ENCODE measurements at places on chromosomes 5 and 9.

DNA sequence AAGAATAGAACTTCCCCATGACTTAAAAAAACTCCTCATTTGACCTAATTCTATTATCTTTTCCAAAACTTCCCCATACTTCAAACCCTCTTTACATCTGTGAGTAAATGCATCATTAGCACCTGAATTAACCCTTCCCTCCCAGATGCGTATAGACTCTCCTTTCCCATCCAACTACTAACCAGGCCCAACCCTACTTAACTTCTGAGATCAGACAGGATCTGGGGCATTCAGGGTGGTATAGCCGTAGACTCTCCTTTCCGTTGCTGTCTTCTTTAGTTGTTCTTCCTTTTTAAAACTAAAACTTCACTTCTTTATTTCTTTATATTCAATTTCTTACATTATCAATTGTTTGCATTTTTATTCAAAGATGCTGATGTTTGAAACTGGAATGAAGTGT lies 165.2 kb downstream of the SLCO4C1 start:
- no peak for DNase-seq

DNA sequence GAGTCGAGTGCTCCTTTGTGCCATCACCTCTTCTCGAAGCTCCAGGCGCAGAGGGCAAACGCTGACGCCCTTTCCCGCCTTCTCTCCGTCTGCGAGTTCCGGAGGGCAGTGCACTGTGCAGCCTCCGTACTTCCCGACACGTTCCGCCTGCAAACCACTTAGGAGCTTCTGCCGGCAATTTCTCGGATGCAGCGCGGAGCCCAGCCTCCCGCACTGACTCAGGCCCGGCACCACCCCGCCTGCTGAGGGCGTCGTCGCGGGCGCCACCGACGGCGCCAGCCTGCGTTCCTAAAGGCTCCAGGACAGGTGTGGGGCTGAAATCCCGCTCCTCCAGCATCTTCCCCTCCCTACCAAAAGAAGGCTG lies 9.3 kb upstream of the TRIM36 start:
- DNase-seq: no peak

GRCh38 chr5:170751631-170752030 lies 31.9 kb upstream of the GABRP start:
- no peak for DNase-seq

- no peak for DNase-seq
Measured at GRCh38 chr9:31412081-31412480, 972.4 kb upstream of the ACO1 start.

- no peak for DNase-seq
Measured at GRCh38 chr9:121852651-121853616, 201.5 kb downstream of the DAB2IP start.

DNA sequence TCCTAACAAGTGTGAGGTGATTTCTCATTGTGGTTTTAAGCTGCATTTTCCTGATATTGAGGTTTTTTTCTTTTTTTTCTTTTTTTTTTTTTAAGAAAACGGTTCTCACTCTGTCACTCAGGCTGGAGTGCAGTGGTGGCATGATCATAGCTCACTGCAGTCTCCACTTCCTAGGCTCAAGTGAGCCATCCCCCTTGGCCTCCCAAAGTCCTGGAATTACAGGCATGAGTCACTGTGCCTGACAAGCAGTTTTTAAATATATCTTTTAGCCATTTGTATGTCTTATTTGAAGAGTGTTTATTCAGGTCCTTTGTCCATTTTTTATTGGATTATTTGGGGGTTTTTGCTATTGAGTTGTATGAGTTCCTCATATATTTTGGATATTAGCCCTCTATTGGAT lies 53.8 kb downstream of the GCNT1 start:
- no peak for DNase-seq

DNA sequence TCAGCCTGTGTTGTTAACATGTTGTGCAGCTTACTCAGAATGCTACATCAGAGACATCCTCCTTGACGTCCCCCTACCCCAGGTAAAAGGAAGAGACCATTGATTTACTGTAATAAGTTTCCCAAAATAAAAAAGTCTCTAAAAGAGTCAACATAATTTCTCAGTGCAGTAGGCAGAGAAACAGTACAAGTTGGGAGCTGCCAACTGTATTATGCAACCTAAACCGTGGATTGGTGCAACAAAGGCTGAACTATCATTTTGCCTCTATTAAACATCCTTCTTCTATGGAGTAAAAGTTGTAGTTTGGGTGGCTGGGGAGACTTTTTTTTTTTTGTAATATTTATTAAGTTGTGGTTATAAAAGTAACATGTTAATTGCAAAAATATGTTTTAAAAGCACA lies 208.0 kb downstream of the NR3C1 start:
- DNase-seq: no peak

- no peak for DNase-seq
Measured at GRCh38 chr5:76209297-76209696, 126.1 kb downstream of the SV2C start.

GRCh38 chr5:122471031-122471751 lies 159.2 kb downstream of the SNCAIP start:
- DNase-seq: no peak

DNA sequence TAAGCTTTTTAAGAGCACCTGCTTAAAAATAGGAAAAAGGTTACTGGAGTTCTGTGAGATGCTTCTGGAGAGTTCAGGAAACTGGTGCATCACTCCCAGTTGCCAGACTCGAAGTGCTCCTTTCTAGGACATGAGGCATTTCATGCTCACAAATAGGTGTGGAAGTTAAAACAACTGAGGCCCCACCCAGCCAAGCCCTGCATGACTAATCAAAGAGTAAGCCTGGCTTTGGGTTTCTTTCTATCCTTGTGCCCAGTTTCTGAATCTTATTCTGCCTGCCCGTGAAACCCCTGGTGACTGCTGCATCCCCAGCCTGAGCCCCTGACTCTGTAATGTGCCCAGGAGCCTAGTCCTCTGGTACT lies 7.7 kb downstream of the SPINK9 start:
- DNase-seq: no peak

- no peak for DNase-seq
Measured at GRCh38 chr9:3513265-3513818, 12.5 kb downstream of the RFX3 start.

GRCh38 chr5:28344836-28345433 lies 1306.5 kb upstream of the CDH9 start:
- no peak for DNase-seq

GRCh38 chr5:92222449-92222848 lies 839.3 kb upstream of the ARRDC3 start:
- no peak for DNase-seq

DNA sequence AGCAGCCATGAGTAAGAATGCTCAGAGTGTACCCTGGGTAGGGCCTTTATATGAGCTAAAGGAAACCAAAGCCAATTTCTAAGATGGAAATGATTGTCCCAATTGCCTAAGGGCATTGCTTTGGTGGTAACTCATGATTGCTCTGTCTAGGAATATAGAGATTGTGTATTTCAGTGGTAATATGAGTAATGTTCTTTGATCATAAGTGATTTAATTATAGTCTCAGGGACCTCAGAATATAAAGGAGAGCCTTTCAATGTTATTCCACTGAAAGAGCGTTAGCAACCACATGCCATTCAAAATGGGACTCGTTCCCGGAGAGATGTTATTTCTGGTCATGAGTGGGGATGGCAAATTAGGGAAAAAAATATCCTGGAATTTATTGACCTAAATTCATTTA lies 340.5 kb downstream of the ARHGEF28 start:
- no peak for DNase-seq

GRCh38 chr5:143235423-143235822 lies 168.1 kb downstream of the NR3C1 start:
- peak; percentile 65 for DNase-seq

GRCh38 chr9:95834281-95834907 lies 41.1 kb upstream of the ERCC6L2 start:
- no peak for DNase-seq

DNA sequence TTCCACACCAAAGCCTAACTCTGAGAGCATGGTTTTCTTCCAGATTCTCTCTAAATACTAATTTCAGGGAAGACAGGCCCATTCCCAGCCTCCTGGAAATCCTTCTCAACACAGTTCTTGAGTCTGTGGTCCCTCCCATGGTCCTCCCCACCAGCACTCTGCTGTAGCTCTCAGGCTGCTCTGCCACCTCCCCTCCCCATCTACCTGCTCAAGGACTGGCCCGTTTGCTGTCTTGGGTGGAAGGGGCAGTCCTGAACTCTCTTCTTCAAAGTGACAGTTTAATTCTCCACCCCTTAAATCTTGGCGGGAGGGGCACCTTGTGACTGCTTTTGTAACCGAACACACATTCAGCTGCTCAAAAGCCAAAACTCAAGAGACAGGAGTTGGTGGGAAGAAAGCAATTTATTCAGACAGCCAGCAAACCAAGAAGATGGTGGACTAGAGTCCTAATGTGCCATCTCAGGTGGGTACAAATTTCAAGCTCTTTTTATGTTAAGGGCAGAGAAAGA lies 7.6 kb upstream of the LCN15 start:
- no peak for DNase-seq

DNA sequence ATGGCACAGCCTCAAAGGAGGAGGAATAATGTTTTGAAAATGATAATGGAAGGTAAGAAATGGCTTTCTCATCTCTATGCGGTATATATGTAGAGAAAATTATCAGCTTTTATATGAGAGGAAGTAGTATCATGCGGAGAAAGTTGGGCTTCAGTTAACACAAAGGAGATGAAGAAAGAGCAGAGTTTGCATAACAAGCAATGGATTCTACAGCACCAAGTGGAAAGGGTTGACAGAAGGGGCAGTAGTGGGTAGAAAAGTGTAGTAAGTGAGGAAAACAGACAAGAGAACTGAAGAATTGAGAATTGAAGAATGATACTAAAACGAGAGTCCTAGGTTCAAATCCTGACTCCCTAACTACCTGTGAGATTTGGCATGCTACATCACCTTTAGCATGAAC lies 51.0 kb downstream of the GNG10 start:
- no peak for DNase-seq

DNA sequence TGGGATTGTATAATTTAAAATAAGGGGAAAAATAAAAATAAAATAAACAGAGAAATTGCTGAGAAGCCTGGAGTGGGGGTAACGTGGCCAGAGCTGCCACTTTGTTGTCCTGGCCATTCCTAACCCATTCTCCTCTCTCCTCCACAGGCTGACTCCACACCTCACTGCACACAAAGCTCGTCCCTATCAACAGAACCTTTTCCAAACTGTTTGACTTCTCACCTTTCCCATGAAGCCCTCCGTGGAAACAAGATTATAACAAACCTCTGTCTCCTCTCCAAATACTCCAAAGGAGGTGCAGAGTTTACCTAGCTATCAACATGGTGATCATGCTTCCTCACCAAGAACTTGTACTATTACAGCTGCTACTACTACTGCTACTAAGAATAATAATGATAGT lies 151.1 kb downstream of the GLIS3 start:
- no peak for DNase-seq

GRCh38 chr5:54224103-54224826 lies 86.1 kb downstream of the ARL15 start:
- DNase-seq: no peak

DNA sequence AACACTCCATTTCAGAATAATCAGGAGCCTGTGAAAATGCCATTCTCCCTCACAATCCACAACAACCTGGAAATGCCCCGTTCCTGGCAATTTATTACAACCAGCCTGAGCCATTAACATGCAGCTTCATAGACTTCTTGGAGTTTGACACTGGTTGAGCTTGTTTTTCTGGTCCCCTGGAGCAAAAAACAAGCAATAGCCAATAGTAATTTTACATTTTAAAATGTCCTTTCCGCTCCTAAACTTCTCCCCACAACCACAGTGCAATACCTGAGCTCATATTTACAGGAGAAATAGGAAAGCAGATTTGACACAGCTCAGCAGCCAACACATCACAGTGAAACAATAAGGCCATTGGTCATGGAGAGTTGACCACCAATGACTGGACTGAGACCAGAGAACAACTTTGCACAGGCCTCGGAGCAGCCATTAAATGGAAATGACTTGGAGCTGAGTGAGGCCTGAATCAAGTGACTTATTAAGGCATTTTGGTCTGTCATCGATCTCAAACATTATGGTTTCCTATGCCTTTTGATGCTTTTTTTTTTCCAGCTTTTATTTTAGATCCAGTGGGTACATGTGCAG lies 73.0 kb downstream of the ENC1 start:
- DNase-seq: no peak

DNA sequence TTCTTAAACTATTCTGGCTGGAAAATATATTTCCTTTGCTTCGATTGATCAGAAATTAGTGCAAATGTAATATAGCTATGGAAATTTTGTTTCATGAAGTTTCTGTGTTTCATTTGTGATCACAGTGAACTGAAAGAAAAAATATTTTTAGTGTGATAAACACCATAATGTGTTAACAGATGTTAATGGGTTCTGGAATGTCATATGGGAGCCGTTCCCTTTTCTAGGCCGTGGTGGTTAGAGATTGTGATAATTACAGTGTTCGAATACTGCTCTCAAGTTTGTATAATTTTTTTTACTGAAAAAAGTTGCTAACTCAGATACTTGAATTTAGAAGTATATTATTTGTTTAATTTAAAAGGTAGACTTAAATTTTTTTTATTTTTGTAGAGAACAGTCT lies 19.3 kb downstream of the GAPVD1 start:
- DNase-seq: no peak

Data from fibroblast of skin of left biceps (primary cell).